ENCODE measurements at places on chromosomes 1 and 21.

DNA sequence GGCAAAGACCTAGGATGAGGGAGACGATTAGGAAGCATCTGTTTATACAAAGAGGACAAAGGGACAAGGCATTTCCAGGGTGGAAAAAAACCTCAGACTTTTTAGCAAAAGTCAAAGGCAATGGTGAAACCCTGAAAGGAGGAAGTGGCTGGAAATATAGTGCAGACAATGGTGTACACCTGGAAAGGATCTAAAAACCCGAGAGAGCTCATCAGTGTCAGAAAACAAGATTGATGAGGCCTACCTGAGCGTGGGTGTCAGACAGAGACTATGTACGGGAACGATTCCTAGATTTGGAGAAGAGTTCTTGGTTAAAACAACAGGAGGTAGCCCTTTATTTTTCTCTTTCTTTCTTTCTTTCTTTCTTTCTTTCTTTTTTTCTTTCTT lies 68.8 kb upstream of the HUNK start:
- DNase-seq, result no peak

DNA sequence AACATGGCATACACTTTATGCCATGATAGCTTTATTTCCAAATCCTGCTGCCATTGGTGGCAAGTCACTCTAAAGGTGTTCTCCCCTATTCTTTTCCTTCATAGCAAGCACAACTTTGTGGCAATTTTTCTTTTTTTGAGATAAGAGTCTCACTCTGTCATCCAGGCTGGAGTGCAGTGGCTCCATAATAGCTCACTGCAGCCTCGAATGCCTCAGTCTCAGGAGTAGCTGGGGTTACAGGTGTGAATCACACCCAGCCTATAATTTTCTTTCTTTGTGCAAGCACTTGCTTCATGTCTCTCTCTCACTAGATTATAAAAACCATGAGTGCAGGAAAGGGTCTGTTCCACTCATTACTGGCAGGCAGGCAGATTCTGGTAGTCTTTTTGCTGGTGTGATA lies 5.4 kb upstream of the KDM4A start:
- no peak for DNase-seq

GRCh38 chr1:58773406-58773840 lies 10.4 kb downstream of the JUN start:
- peak; percentile 92 for DNase-seq

DNA sequence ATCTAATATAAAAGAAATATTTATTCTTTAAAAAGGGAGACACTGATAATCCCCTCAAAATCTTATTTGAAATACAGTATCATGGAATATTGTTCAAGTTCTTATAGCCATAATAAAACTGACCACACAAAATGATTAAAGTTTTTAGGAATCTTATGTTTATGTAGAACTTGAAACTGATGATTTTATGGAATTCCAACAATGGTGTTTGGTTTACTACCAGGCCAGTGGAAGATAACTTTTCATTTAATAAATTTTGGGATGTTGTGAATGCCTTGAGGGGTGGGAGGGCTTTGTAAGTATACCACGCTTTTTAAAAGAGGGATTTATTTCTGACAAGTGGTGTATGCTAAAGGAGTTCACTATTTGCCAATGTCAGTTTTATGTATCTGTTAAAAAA lies 87.7 kb downstream of the RAB3GAP2 start:
- no peak for DNase-seq

DNA sequence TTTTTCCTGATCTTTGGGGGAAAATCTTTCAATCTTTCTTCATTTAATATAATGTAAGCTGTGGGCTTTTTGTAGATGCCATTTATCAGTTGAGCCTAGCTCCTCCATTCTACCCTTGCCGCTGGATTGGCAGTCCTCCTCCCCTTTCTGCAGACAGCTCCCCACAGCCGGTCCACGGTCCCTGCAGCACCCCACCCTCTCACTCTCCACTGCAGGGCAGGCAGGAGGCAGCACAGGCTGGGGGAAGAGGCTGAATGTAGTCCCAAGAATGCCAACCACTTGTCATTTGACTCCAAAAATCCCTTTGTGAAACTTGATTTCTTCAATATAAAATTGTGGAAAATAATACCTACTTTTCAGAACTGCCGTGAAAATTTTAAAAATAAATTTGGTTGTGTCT lies 96.7 kb downstream of the SYT2 start:
- DNase-seq, result no peak

DNA sequence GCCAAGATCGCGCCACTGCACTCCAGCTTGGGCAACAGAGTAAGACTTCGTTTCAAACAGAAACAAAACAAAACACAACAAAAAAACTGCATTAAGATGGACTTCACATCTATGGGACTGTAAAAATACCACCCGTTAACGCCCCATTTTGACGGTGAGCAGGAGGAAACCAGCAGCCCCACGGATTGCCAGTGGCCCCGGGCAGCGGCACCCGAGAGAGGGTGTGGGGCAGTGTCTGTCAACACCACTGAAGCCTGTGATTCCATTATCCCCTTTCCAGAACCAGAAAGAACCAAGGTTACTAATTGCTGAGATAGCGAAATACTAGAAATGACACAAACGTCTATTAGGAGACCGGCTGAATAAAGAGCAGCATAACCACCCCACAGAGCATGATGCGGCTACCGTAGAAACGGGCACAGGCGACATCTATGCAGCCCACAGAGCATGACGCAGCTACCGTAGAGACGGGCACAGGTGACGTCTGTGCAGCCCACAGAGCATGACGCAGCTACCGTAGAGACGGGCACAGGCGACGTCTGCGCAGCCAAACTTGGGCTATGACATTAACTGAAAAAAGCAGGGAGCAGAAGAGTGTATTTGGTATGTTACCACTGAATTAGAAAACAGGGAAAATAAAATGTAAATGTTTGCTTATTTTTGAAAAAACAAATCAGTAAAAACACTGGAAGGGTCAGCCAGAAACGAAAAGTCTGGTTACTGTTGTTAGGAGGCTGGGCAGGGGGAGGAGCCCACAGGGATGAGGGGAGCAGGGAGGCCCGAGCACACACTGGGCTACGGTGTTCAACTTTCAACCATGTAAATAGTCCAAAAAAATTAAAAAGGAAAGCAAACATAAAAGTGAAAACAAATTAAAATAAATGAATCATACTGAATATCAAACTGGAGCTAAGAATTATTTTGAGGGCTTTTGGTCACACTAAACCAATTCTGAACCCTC lies 96.5 kb downstream of the NPHP4 start:
- DNase-seq, result no peak

- peak; percentile 77 for DNase-seq
These were observed 25.7 kb downstream of the RAB7B start for GRCh38 chr1:205977402-205978014.

- no peak for DNase-seq
These were observed 1153.1 kb upstream of the B3GALT2 start for GRCh38 chr1:194339471-194339870.

- DNase-seq, result no peak
These were observed 26.9 kb downstream of the ZBTB21 start for GRCh38 chr21:41983229-41983628.

GRCh38 chr1:178536844-178537371 lies 24.0 kb downstream of the TEX35 start:
- peak; percentile 97 for DNase-seq

GRCh38 chr1:67634396-67634935 lies 50.5 kb upstream of the GADD45A start:
- no peak for DNase-seq

DNA sequence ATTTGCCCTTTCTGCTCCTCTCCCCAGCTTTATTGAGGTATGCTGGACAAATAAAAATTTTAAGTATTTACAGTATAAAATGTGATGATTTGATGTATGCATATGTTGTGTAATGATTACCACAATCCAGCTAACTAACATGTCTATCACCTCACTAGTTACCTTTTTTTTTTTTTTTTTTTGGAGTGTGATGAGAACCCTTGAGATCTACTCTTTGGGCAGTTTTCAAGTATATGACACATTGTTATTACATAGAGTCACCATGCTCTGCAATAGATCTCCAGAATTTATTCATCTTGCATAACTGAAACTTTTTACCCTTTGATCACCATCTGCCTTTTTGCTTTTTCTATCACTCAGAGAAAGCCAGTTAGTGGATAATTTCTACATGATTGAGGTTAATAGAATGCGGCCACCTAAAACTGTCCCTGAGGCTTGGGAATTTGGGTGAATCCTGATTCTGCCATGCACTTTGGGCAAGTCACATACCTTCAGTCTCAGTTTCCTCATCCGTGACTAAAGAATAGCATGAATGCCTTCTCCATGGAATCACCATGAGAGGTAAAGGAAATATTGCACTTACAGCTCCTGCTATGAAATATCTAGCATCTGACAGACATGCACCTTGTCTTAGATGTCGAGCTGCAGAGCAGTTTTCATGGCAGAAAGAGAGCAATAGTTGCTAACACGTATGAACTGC lies 295.2 kb downstream of the DISC1 start:
- no peak for DNase-seq

GRCh38 chr1:24745711-24746413 lies 615 bp downstream of the CLIC4 start:
- DNase-seq, result peak; percentile 75

DNA sequence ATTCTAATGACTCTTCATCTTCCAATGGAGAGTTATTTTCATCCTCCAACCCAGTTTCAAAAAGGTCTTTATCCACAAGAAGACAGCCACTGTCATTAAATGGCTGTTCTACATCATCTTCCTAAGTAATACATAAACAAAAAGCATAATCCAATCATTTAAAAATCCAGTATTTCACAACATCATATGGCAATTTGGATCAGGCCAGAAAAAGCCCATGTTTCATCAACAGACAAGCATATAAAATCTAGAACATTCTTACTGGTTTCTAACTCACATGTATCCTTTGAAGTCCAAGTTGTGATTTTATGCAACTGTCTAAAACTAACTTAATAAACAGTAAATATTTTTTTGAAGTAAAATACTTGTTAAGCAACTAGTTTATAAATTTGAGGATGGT lies 6.6 kb downstream of the CLSPN start:
- no peak for DNase-seq

GRCh38 chr1:244545511-244545910 lies 84.4 kb downstream of the CATSPERE start:
- DNase-seq, result no peak

DNA sequence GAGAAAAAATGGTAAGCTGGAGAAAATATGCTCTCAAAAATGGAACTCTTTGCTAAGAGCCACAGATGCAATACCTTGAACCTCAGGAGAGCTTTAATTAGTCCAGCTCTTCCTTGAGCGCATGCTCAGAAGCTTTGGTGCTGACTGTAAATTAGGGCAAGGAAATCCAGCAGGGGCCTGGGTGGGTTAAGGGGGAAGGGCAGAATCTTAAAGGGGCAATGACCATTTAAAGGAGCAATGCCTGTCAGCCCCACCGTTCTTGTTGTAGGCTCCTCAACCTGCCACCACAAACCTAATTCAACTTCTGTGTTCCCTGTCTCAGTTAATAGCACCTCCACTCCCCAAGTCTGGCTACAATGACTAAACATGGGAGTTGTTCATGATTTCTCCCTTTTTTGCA lies 6.8 kb upstream of the SLC22A15 start:
- no peak for DNase-seq

DNA sequence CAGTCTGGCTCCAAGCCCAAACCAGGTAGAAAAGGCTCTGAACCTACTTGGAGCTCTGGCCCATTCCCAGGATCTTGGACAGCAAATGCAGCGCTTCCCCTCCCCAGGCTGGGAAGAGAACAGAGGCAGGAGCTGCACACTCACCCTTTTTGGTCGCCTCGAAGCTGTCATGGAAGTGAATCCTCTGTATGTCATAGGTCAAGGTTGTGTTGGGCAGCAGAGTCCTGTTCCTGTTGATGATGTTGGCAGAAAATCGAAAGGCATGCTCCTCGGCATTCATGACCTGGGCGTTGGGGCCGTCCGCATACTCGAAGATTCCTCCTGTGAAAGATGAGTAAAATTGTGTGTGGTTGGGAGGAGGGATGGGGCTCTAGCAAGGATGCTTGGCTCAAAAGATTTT lies 143.5 kb downstream of the GRIK3 start:
- no peak for DNase-seq

DNA sequence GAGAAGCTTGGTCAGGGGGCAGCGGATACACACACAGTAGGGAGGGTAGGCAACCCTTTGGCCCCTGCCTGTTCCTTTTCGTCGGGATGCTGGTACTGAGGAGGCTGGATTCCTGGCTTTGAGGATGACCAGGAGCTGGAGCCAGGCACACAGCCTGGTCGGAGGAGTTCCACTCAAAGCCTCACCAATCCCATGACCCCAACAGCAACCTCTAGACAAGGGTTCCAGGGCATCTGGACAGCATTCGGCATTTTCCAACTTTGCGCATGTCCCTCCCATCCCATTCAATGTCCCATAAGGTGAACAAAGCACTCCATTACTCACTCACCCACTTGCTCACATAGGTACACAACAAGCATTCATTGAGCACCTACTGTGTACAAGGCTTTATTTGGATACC lies 42.6 kb upstream of the HMGB4 start:
- no peak for DNase-seq

DNA sequence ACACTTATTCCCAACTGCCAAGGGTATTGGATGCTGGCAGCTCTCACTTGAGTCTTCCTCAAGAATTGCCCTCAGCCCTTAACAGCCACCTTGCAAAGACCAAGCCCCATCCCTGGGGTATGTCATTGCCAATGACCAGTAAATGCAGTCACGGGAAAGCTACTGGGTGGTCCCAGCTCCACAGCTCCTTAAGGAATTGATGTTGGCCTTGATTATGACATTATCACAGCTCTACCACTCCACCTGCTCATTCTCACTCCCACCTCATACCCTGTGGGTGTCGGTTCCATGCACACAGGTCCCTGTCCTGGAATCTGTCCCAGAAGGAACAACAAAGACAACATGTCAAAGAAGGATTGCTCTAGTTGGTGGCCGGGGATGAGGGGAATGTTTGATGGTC lies 60.5 kb upstream of the GJB5 start:
- no peak for DNase-seq

- no peak for DNase-seq
These were observed 725 bp downstream of the RTCA start for GRCh38 chr1:100266741-100267140.

GRCh38 chr21:45954261-45954660 lies 27.3 kb upstream of the COL6A1 start:
- no peak for DNase-seq

GRCh38 chr1:224786533-224787250 lies 142.8 kb upstream of the DNAH14 start:
- DNase-seq, result peak; percentile 70

DNA sequence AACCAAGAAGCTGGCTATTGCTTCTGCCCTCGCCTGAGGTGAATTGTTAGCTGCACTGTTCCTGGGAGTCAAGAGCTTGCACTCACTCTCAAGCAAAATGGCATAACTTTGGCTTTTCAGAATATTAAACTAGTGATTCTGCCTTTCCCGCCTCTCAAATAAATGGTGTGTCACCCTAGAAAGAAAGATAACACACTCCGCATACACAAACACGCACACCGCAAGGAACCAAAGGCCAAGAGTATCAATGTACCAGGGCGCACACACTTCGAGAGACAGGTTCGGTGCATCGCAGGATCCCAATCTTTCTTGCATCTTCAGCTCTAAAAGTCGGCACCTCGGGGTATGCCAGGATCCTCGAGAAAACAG lies 470 bp upstream of the RTCA start:
- DNase-seq, result no peak

- no peak for DNase-seq
These were observed 5.5 kb downstream of the ACTRT2 start for GRCh38 chr1:3026581-3027391.
